ENCODE measurements at places on chromosomes 11 and 22. TPM values are rescaled to one million over a fixed set of nuclear protein-coding genes. Genes with fewer than 3 reads are reported as not detected.

ALG9 gene
- total RNA-seq = 35.8 TPM

USP2 gene
- 1.5 TPM for total RNA-seq

C11orf87 gene
- 0.46 TPM for total RNA-seq

FXYD6 gene
- 18.1 TPM for total RNA-seq

RASSF10 gene
- 17.5 TPM for total RNA-seq

GRCh38 chr11:71204294-71204693 lies 48.1 kb downstream of the SHANK2 start:
- no peak overlapping the region for H3K27ac ChIP-seq
- H3K4me1 ChIP-seq = peaks cover 3% of the 10 kb centered on the region
- H3K36me3 ChIP-seq = no peaks in the 10 kb centered on the region
- peaks cover 2% of the 10 kb centered on the region for H3K27me3 ChIP-seq

- peaks cover 45% of the 10 kb centered on the region for H3K4me1 ChIP-seq
- H3K27me3 ChIP-seq = no peaks in the 10 kb centered on the region
- no peaks in the 10 kb centered on the region for H3K36me3 ChIP-seq
- no peak overlapping the region for H3K4me3 ChIP-seq
- DNase-seq = no peak
- peak overlapping the region; percentile 1 for H3K27ac ChIP-seq
These were observed 51.6 kb upstream of the BARX2 start for GRCh38 chr11:129323896-129324502.

DNA sequence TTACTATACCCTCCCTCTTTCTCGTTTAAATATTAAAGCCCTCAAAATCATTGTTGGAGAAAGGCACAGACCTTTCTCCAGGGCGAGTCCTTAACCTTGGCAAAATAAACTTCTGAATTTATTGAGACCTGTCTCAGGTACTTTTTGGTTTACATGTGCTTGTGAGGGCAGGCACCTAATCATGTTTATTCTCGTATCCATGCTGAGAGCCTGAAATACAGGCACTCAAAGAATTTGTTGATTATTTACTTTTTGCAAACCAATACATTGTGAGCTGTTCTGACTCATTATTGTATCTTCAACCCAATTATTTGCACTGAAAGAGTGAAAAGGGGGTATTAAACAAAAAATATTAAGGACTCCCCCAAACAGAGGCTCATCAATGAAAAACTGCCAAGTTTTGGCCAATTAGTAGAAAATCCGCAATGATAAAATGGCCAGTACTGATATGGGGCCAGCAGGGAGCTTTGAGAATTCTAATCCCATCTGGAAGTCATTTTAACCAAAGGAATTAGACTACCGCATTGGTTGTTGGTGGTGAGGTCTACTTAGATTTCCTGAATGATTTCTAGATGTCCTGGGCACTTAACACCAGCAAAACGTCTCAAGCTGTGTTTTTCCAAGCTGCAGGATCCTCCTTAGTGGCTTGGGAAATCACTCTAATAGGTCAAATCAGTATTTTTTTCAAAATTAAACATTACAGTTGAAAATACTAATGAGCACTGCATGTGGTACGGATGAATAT lies 157.3 kb downstream of the SWAP70 start:
- H3K4me3 ChIP-seq = no peak overlapping the region
- H3K4me1 ChIP-seq = no peaks in the 10 kb centered on the region
- H3K27ac ChIP-seq = no peak overlapping the region
- no peak for DNase-seq
- no peaks in the 10 kb centered on the region for H3K36me3 ChIP-seq
- H3K27me3 ChIP-seq = peaks cover 2% of the 10 kb centered on the region

- H3K4me3 ChIP-seq = no peak overlapping the region
- H3K36me3 ChIP-seq = no peaks in the 10 kb centered on the region
- no peak overlapping the region for H3K27ac ChIP-seq
- no peaks in the 10 kb centered on the region for H3K27me3 ChIP-seq
- no peak for DNase-seq
- no peaks in the 10 kb centered on the region for H3K4me1 ChIP-seq
These were observed 18.9 kb upstream of the INSC start for GRCh38 chr11:15095736-15096228.

DNA sequence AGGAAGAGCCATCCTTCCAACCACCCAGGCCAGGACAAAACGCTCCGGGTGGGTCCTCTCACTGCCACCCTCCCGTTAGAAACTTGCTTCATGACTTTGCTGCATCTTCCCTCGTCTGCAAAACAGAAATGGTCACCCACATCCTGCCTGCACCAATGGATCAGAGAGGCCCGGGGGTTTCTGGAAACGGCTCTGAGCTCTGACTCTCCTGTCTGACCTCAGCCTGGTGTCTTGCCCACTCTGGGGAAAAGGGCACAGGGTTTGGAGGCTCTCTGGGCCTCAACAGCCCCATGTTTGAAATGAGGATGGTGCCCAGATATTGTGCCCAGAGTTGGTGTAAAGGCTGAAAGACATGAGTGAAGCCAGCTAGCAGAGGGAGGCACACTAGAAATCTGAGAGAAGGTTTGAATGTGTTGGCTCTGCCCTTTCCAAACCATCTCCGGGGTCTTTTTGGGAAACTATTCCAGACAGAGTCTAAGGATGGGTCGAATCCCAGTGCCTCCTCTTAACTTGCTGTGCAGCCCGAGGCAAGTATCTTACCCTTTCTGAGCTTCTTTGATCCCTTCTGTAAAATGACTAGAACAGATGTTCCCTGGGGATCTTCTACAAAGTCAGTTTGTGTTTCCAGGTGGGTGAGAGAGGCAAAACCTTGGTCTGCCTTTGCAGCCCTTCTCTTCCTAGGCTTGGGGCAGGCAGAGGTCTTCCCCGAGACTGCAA lies 2.1 kb downstream of the CRYBB3 start:
- H3K27ac ChIP-seq = no peak overlapping the region
- no peak overlapping the region for H3K4me3 ChIP-seq
- peaks cover 1% of the 10 kb centered on the region for H3K4me1 ChIP-seq

GRCh38 chr22:49689255-49689770 lies 138.4 kb downstream of the BRD1 start:
- peaks cover 2% of the 10 kb centered on the region for H3K4me1 ChIP-seq
- H3K27me3 ChIP-seq = peaks cover 2% of the 10 kb centered on the region
- no peak overlapping the region for H3K4me3 ChIP-seq
- peaks cover 7% of the 10 kb centered on the region for H3K36me3 ChIP-seq
- H3K27ac ChIP-seq = no peak overlapping the region

DNA sequence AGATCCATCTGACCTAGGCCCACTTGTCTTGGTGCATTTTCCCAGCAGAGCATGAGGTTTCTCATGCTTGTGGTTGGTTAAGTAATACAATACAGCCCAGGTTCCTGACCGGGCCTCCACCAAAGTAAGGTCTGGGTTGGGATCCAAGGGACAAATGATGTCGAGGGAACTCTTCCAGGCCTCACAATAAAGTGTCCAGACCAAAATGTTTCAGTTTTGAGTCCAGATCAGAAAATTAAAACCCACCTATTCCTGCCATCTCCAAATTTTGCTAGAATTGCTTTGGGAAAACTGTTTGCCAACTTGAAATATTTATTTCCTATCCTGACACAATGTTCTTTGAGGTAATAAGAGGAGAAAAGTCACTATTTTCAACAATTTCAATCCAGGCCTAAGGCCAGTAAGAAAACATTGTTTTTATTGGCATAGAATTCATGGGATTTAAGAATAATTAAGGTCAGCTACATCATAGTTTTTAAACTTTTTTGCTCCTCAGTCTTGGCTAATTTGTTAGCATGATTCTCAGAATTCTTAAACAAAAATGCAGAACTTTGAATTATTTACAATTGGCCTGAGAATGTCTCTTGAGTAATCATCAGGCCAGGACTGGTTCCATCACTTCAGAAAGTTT lies 51.4 kb downstream of the ME3 start:
- no peak overlapping the region for H3K4me3 ChIP-seq
- no peaks in the 10 kb centered on the region for H3K36me3 ChIP-seq
- DNase-seq = no peak
- no peak overlapping the region for H3K27ac ChIP-seq
- no peaks in the 10 kb centered on the region for H3K4me1 ChIP-seq

All from endothelial cell (in vitro differentiated cells).